ENCODE measurements at places on chromosomes 4 and X.

DNA sequence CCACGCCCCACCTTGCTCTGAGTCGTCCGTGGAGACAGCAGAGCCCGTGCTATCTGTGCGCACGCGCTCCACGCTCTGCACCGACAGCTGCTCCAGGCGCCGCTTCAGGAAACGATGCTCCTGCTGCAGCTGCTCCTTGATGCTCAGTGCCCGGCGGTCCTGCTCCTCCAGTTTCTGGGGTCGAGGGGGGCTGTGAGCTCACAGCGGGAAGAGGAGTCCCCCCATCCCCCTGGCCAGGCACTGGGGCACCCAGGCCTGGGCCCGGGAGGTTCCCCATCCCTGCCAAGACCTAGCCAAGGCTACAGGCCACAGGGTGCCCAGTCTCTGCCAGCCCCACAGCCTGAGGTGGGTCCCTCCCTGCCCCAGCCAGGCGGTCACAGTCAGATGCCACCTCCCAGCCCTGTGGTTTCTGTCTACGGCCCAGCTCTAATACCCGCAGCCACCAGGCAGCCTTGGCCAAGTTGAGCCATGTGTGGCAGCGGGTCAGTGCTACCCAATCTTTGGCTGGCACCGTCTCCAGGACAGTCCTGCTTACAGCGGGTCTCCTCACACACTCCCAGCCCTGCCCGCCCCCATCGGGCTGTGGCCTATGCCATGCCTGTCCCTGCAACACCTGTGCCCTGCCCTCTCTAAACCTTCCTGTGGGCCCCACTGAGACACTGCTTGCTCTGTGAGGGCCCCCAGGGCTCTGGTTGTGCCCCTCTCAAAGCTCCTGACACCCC, 9.3 kb upstream of the HAUS3 start:
- DNase-seq = no peak

- DNase-seq = no peak
These were observed 498.9 kb downstream of the GLUD2 start for GRCh38 chrX:121546317-121546716.

DNA sequence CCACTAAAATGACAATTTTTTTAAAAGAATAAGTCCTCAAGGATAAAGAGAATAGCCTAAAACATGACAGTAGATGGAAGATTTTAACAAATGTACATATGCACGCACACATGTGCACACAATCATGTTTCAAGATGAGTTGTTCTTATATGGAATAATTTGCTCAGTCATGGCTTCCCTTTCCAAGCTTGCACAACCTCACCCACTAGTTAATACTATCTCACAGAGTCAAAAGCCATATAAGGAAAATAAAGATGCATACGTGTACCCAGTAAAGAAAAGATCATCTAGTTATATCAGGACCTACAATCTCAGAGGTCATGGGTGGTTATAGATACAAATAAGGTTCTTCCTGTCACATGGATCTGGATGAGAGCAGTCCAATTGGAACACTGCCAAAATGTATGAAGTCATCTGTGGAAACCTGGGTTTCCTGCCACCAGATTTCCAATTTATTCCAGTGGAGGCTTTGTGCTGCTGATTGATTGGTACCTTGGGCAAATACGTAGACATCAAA, 56.1 kb downstream of the FAM13A start:
- DNase-seq = no peak

- DNase-seq = no peak
These were observed 404 bp upstream of the GPRASP2 start for GRCh38 chrX:102711872-102712215.

GRCh38 chrX:79161655-79162054, 17.2 kb downstream of the GPR174 start:
- no peak for DNase-seq

DNA sequence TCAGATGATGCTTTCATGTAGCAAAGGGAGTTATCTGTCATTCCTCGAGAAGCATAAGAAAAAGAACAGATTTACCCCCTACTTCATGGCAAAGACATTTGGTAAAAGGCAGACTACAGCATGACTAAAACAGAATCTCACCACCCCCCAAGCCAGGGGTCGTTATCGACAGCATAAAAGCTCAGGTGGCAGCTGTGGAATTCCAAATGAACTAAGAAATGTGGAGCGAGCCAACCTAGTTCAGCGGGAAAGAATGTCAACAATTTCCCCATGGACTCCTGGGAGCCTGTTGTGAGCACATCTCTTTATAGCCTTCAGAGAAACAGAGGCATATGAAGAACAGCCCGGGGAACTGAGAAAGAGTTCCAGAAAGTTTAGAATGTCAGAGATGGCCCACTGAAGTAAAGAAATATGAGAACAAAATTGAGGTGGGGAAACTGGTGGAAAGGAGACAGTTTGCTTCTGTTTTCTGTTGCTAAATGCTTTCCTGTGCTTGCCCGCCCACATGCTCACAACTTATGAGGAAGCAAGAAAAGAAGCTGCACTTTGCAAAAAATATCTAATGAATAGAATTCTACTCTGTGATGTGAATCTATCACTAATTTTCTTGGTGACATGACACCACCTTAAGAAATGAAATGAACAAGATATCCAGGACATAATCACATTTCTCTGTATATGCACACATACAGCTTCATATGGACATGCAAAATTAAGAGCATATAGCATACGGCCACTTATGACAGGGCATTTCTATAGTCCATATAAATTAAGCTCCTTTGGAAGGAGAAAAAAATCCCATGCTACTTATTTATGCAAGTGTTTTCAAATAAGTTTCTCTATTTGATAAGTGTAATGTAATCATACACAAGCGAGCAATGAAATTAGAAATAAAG, 135.3 kb upstream of the MID1 start:
- no peak for DNase-seq

- no peak for DNase-seq
These were observed 285.9 kb downstream of the SLC7A11 start for GRCh38 chr4:137956256-137956655.

- no peak for DNase-seq
These were observed 13.8 kb downstream of the CMC4 start for GRCh38 chrX:155056877-155057792.

DNA sequence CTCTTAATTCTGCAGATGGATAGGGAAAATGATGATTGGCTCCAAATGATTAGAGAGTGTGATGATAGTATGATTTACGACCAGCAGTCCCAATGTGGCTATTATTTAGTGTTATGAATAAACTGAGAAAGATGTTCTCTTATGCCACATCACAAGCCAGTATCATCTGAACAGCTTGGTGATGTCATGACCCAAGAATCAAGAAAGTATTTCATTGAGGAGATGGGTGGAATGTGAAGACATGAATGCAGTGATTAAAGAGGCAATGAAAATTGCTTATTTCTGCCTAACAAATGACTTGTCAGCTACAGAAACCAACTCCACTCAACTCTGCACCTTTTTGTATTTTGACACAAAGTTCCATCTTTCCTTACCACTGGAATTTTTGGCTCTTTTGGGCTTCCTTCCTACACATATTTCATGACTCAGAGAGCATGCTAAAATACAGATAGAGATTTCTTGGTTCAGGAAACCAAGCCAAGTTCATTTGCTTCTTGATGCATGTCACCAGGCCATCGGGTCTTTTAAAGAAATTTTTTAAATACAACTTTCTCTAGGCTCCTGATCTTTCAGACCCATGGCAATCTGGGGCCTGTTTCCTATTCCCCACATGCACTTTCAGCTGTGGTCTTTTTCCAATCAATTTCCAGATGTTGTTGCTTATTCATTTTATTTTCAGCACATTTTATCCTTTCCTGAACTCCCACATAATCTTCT, 174.2 kb downstream of the HHIP start:
- no peak for DNase-seq

DNA sequence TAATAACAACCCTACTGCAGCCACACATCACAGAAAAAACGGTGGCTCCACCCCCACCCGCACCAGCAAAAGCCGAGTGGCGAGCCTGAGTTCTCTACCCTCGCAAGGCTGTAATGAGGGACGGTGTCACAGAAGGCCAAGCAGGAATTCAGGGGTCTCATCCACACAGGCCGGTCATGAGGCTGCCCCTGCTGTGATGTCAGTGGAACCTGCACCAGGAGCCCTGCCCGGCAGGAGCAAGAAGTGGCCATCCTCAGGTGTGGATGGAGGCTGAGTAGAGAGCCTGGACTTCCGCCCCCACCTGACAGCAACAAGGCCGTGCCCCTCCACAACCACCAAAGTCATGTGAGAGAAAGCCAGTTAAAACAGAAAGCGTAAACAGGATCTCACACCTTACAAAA, 20.6 kb downstream of the LYAR start:
- DNase-seq = no peak

- DNase-seq = no peak
These were observed 160.4 kb downstream of the CPEB2 start for GRCh38 chr4:15162465-15163283.

- no peak for DNase-seq
These were observed 143.2 kb downstream of the KIT start for GRCh38 chr4:54800831-54801530.

- DNase-seq = no peak
These were observed 147.0 kb upstream of the HPGD start for GRCh38 chr4:174669270-174669669.

DNA sequence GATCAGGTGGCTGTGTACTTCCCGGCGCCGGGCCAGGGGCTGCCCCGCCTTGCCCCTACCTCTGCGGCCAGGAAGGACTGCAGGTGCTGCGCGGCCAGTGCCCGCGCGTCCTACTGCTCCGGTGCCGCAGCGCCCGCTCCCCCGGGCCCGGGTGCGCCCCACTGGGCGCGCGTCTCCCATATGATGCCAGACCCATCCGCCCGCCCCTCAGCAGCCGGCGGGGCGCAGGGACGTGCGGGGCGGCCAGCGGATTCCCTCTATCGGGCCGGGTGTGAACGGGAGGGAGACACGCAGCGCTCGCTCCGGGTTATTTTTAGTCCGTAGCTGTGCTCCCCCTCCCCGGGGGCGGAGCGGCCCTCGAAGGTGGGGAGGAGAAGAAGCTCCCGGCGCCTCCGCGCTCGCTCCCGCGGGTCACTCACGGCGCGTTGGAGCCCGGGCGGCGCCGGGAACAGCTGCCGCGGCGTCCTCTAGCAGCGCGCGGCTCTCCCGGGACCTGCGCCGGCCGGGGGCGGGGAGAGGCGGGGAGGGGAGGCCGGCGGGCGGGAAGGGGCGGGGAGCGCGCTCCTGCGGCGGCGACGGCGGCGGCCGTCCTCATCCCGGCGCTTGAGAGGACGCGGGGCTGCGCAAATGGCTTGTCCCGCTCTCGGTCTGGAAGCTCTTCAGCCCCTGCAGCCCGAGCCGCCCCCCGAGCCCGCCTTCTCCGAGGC, 103.6 kb downstream of the UCHL1 start:
- peak; percentile 10 for DNase-seq

DNA sequence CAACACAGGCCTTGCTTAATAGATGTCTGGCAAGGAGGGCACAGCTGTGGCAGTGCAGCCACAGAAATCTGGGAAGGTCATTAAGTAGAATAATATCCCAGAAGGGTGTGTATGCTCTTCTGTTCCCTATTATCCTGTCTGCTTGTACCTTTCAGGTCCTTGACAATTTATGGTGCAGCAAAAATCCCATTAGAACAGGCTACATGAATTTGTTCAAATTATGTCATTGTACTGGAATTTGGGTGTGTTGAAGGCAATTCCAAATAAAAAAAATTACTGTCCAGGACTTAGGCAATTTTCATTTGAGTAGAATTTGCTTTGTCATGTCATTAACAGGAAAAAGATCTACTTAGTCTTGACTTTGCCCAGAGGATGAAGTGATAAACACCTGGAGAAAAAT, 192.1 kb downstream of the IDS start:
- no peak for DNase-seq

DNA sequence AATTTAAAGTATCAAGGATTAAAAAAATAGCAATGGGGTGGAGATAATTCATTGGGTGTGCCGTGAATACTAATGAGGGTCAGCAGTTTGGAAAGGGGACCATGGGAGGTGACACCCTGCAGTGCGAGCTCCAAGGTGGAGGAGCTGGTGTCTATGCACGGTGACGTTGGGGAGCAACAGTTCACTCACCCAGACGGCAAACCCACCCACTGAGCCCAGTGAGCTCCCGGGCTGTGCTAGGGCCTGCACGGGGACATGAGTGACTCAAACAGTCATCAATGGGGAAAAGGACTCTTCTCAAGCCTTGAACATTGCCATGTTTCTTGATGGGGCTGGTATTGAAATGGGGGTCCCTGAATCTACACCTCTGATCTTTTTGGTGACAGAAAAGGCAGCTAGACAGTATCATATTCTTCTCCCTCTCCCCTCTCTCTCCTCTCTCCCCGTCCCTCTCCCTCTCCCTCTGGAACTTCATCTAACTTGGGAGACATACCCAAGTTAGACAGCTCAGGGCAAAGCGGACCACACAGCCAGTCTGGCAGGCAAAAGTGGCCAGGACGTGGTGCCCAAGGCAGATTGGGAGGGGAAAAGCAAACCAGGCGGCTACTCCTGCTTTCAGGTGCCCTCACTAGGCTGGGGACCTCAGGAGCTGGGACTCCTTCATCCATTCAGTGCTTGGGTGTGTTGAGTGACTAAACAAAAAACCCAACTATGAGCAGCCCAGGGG, 26.3 kb upstream of the PPP2R2C start:
- no peak for DNase-seq

GRCh38 chrX:21394792-21395191, 20.6 kb downstream of the CNKSR2 start:
- DNase-seq = no peak

DNA sequence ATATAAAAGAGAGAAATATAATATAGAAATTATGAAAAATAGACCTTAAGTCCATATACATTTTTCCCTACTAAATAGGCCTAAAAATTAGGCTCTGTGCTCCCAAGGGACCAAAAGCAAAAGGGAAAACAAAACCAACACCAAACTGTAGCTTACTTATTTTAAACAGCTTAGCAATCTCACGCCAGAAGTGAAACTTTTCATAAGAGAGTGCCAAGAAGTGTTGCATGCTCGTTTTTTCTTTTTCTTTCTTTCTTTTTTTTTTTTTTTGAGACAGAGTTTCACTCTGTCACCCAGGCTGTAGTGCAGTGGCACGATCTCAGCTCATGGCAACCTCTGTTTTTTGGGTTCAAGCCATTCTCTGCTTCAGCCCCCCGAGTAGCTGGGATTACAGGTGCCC, 250.4 kb downstream of the TMA16 start:
- DNase-seq = no peak

DNA sequence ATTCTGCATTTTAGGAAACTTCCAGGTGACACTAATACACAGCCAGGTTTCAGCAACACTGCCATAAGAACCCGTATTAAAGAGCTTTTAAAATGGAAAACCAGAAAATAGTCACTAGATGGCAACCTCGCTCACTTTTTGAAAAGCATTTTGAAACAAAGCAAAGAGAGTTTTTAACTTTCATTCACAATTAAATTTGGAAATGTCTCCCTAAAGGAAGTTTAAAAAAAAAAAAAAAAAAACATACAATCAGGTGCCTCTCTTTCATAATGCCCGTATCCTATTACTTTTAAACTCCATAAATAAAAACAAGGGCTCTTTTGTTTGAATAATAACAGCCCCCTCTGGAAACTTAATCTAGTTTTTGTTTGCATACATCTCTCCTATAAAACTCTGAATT, 20.3 kb downstream of the MEPE start:
- DNase-seq = no peak

- no peak for DNase-seq
These were observed 65.5 kb upstream of the GNPDA2 start for GRCh38 chr4:44791831-44792230.

GRCh38 chr4:138090150-138090917, 151.8 kb downstream of the SLC7A11 start:
- DNase-seq = no peak
